ENCODE measurements at places on chromosomes 1 and 21.
A peak's percentile ranks its signal among the peaks of the same experiment; 100 is the strongest.

DNA sequence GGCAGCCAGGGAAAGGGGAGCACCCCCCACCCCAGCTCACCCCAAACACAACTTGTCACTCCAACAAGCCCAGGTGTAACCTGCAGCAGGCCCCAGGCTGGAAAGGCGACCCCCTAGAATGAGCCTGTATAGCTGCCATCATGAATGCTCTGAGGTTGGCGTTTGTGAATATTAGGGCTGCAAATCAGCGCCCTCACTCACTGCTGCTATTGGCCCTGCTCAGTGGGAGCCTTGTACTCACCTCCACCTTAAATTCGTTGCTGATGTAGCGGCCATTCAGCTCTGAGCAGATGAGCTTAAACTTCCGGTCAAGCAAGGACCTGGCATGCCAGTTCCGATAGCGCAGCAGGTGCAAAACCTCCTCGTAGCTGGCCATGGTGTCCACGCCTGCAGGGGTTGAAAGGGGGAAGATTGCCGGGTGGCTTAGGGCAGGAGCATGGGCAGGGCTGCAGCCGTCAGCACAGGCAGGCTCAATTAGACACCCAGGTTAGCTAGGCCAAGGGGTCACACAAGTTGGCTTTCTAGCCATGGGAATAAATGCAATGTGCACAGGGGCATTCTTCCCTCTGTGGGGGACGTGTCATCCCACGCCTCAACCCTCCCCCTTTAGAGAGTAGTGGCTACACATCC, 81.7 kb downstream of the PIK3CD start:
- no peak for DNase-seq

DNA sequence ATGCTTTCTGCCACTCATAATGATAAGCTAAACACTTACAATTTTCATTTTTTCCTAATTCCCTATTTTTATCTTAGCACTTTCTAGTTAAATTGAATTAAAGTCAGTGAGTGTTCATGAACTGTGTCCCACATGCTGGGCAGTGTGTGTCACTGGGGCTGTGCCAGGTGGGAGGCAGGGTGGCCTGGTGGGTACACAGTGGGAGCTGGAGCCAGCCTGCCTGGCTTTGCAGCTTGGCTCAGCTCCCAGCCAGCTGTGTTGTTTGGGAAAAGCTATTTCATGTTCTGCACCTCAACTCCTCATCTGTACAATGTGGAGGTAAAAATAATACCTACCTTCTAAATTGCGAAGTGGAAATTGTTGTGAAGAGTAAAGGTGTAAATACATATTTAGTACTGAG, 238.4 kb downstream of the PLA2G4A start:
- no peak for DNase-seq

DNA sequence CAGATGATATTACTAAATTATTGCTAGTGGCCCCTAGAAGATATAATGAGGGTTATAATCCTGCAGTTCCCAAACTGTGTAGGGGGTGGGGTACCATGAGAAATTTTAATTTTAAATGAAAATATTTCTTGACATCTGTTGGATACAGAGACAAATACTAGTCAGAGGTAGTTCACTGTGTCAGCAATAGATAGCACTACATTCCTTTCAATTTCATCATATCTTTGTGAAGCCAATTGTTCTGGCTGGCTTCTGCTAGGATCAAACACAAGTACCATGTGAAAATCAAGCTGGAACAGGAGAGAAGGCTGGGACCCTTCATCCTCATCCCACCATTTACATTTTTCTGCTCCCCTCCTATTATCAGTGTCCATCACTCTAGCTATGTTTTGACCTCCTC, 208.1 kb downstream of the USH2A start:
- no peak for DNase-seq

DNA sequence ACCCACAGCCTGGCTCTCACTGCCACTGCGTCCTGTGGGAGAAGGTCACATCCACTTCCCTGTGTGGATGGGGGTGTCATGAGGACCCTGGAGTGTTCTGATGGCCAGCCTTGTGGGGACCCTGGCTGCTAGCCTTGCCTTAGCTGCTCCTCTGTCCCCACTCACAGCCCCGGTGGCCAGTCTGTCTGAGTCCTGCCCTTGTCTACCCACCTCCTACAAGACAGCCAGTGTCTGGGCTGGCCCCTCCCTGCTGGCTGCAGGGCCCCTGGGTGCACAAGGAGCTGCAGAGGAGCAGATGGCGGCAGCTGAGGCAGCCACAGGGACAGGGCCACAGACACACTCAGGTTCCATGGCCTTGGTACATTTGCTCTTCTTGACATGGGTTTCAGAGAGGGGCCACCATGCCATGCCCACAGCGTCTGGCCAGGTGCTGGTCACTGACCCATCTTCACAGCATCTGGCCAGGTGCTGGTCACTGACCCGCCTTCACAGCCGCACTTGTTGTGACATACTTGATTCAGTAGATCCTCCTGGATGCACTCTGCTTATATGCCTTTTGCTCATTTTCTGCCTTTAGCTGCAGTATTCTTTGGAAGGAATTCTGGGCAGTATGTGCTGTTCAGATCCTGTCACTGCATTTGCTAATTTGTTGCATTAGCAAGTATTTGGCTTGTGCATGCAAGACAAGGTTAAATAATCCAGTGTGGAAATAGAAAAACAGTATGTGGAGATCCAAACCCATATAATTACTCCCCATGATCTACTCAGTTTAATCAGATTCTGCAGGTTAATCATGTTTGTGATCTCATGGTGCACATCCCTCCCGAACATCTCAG, 157.8 kb downstream of the PCBP3 start:
- no peak for DNase-seq

DNA sequence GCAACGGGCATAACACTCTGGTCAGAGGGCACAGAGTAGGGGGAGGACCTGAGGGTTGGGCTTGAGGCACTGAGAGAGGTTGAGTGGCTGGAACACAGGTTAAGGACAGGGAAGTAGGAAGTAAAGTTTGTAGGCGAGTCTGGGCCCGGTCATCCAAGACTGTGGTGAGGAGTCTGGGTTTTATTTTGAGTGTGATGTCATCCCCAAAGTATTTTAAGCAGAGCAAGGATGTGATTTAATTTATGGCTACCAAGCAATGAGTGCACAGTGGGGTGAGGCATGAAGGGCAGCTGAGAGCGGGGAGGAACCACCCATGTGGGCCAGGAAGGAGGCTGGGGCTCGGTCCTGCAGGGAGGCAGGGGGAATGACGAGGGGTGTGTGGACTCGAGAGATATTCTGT, 11.2 kb upstream of the VWA5B1 start:
- DNase-seq, result peak; percentile 75

DNA sequence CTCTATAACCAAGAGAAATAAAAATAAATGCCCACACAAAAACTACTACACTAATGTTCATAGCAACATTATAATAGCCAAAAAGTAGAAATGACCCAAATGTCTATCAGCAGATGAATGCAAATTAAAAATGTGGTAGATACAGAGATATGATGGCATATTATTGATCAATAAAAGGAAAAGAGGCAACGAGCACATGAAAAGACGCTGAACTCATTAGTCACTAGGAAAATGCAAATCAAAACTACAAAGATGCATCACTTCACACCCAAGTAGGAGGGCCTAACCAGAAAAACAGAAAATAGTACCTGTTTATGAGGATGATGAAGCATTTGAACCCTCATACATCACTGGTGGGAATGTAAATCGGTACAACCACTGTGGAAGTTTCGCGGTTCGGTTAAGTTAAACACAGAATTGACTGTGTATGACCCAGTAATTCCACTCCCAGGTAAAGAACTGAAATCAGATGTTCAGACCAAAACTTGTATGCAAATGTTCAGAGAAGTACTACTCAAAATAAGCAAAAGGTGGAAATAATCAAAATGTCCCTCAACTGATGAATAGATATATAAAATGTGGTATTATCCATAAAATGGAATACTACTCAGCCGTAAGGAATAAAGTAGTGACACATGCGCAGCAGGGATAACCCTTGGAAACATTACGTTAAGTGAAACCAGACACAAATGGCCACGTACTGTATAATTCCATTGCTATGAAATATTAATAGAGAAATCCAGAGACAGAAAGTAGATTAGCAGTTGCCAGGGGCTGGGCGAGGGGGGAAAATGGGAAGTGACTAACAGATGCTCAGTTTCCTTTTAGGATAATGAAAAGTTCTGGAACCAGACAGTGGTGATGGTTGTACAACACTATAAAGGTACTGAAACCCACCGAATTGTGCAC, 3.1 kb downstream of the USP48 start:
- no peak for DNase-seq
